Activated CD8-positive, alpha-beta memory T cell treated with anti-CD3 and anti-CD28 coated beads, Interleukin-2, amount 10 ng/mL, durations not matched to agents 7 days and 5 days (primary cell): ENCODE measurements at places on chromosomes 11 and 22. TPM values are rescaled to one million over a fixed set of nuclear protein-coding genes. Genes with fewer than 3 reads are reported as not detected.
A peak's percentile ranks its signal among the peaks of the same experiment; 100 is the strongest.

OR8A1 gene
- total RNA-seq, result not detected

OR52E5 gene
- total RNA-seq, result not detected

BDNF gene
- not detected for total RNA-seq

APOA4 gene
- not detected for total RNA-seq

OR2AG2 gene
- not detected for total RNA-seq

CARD18 gene
- not detected for total RNA-seq

SLC6A5 gene
- not detected for total RNA-seq

SHISAL1 gene
- total RNA-seq, result not detected

LRRC56 gene
- 1.7 TPM for total RNA-seq

ZNF280B gene
- 2.7 TPM for total RNA-seq

RGL4 gene
- total RNA-seq, result 30.8 TPM

OR2AG1 gene
- not detected for total RNA-seq

DNA sequence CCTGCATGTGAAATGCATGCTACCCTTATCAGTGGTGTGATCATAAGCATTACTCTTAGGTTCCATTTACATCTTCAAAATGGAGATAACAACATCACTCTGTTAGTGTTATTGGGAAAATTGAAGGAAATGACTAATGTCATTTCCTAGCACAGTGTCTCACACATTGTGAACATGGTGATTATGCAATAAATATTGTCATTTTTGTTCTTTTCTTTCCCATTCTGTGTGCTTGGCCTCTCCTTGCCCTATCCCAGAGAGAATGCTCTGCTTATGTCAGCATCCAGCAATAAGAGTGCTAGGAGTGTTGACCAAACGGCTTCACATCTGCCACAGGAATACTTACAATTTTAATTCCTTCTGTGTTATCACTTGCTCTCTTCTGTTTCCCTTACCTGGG, 1024.1 kb upstream of the CCDC90B start:
- DNase-seq, result no peak

DNA sequence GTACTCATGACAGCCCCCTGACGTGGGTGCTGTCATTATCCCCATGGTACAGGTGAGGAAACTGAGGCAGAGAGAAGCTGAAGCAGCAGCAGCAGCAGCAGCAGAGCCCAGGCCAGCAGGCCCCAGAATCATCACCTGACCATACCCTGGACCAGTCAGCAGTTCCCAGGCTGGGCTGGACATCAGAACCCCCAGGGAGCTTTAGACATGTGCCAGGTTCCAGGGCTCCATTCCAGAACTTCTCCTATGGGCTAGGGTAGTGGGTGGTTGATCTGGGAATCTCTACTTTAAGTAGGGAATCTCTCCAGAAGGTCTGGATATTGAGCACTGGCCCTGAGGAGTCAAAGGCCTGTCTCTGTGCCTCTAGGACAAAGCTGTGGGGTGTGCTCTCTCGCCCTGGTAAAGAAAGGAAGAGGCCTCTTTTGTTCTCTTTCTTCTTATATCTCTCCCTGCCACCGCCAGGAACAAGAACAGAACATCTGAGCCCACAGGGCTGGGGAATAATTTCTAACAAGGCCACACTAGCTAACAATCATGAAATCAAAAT, 26.6 kb downstream of the MAFF start:
- DNase-seq, result no peak

GRCh38 chr11:64234647-64235379, 429 bp downstream of the VEGFB start:
- peak; percentile 69 for DNase-seq

DNA sequence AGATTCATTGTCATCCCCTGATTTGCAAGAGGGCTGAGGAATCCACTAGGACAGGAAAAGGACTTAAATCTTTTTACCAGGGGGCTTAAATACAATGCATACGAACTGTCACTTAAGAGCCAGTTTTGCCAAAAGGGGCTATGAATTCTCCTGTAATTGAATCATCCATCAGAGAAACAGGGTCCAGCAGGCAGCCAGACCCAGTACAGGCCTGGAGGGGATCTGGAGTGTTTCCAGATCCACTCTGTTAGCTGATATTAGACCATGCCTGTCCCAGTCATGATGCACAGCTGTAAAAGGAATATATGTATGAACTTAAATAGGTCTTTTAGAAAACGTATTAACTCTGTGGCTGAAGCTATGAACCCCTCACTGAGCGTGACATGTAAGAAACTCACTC, 53.8 kb upstream of the PRSS23 start:
- DNase-seq, result no peak

DNA sequence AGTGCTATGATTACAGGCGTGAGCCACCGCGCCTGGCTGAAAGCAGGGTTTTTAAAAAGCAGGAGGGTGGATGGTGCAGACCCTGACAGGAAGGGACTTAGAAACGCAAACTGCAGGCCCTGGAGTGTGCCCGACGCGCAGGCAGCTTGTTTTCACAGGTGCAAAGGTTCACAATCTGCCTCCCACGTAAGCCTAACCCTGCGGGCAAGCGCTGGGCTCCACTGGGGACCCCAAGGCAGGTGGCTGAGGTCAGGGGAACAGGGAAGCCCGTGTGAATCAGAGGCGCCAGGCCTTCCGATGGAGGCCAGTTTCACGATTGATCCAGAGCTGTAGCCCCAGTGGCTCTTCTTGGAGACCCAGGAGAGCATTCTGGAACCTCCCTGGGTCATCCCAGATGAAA, 256.3 kb downstream of the BRD1 start:
- no peak for DNase-seq

- DNase-seq, result no peak
These were observed 109.7 kb upstream of the GALNT18 start for GRCh38 chr11:11731311-11732083.

DNA sequence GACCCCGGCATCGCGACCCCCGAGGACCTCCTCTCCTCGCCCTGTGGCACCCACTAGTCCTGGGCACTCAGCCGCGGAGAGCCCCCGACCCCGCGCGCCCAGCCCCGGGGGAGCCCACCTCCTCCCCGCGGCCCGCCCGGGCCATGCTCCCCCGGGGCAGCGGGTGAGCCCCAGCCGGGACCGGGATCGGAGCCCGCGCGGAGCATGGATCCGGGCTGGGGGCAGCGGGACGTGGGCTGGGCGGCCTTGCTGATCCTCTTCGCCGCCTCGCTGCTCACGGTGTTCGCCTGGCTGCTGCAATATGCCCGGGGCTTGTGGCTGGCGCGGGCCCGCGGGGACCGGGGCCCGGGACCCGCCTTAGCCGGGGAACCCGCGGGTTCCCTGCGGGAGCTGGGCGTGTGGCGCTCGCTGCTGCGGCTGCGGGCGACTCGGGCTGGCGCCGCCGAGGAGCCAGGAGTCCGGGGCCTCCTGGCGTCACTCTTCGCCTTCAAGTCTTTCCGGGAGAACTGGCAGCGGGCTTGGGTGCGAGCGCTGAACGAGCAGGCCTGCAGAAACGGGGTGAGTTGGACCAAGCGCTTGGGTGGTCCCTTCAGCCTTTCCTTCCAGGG, 498 bp downstream of the C2CD2L start:
- DNase-seq, result no peak

DNA sequence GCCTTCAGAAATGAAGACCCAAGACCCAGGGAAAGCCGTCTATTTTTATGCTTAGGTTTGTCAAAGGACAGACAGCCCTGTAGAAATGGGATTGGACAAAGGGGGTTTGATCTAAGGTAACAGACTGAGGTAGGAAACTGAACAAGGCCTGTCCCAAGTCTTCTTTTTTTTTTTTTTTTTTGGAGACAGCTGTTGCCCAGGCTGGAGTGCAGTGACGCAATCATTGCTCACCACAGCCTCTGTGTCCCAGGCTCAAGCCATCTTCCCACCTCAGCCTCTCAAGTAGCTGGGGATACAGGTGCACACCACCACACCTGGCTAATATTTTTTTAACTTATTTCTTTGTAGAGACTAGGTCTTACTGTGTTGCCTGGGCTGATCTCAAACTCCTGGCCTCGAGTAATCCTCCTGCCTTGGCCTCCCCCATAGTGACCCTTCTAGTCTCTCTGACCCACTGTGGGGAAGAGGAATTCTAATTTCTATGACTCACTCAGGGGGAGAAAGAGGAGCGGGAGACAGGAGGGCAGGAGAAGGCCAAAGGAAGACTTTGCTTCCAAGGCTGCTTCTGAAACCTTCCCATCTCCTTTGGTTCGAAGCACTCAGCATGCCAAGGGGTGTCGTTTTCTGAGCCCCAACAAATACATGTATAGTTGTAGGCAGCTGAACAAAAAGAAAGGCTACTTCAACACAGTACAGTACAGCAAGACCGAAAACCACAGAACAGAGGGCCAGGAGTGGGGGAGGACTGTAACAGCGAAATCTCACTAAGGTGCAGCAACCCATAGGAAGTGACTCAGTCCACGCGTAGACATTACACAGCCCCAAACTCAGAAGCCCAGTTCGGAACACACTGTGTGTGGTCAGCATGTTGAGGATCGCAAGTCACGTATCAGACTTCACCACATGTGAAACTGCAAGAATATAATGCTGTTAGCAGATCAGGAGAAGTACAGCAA, 872 bp downstream of the TMA7B start:
- DNase-seq, result peak; percentile 95

GRCh38 chr11:23022854-23023253, 162.6 kb upstream of the CCDC179 start:
- no peak for DNase-seq

GRCh38 chr11:3855808-3856491, 486 bp downstream of the STIM1 start:
- DNase-seq, result peak; percentile 82

DNA sequence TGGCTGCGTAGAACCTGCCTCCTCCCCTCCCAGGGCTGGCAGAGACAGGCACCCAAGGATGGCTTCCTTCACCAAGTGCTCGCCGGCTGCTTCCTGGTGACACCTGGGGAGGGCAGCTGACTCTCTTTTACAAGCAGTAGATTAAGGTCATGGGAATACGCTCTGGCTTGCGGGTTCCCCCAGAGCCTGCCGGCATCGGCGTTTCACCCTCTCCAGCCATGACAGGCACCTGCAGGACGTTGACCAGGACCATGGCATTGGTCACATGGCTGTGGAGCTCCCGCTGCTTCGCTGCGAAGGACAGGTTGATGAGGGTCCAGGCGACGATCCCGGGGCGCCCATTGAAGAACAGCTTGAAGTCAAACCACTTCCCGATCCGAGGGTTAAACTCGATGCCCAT, 9.5 kb downstream of the DHCR7 start:
- DNase-seq, result no peak

GRCh38 chr11:57787920-57788702, 26.5 kb downstream of the CTNND1 start:
- DNase-seq, result no peak

GRCh38 chr22:22730655-22731373, 86.4 kb downstream of the GGTLC2 start:
- no peak for DNase-seq

GRCh38 chr22:27149921-27150543, 492.6 kb downstream of the MIAT start:
- no peak for DNase-seq

DNA sequence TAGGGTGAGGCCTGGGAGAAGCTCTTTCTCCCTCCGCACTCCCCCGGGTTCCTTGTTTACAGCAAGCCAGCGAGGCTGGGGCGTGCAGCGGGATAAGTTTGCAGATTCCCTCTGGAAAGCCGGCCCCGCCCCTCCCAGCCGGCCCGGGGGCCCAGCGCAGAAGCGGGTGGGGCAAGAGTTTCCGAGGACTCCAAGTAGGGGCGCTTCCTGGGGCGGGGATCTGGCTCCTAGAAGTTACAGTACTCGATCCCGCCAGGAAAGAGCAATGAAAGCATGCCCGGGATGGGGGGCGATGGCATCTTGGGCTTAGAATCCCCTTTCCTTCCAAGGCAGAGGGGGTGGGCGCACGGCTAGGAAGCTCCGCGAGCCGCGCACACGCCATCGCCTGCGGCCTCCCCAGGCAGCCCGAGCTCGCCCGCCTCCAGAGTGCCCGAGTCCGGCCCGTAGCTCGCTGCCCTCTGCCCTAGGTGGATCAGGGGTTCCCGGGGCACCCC, 385 bp downstream of the TST start:
- no peak for DNase-seq

DNA sequence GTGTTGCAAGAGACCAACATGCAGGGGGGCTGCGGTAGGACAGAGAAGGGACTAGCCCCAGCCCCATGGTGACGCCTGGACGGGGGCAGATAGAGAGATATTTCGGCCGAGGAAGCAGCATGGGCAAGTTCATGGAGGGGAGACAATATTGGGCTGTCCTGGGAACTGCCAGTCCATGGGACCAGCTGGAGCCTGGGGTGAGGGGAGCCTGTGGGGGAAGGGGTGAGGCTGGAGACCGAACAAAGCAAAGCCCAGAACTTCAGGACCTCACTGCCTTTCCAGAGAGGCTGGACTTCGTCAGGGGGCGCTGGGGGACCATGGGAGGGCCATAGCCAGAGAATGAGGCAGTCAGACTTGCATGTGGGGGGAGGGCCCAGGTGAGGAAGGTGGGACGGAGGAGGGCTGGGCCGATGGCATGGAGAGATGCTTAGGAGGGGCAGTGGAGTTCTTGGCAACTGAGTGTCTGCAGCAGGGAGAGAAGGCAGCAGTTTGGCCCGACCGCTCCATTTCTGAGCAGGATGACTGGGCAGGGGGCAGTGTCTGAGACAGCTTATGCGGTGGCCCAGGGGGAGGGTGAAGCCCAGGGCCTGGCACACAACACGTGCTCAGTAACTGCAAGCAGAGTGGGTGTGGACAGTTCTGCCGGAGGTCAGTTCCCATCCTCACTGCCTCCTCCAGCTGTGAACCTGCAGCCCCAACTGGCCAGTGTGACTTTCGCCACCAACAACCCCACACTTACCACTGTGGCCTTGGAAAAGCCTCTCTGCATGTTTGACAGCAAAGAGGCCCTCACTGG, 712 bp downstream of the UPK3A start:
- DNase-seq, result no peak

- DNase-seq, result no peak
These were observed 32.0 kb downstream of the CERK start for GRCh38 chr22:46706060-46706459.

DNA sequence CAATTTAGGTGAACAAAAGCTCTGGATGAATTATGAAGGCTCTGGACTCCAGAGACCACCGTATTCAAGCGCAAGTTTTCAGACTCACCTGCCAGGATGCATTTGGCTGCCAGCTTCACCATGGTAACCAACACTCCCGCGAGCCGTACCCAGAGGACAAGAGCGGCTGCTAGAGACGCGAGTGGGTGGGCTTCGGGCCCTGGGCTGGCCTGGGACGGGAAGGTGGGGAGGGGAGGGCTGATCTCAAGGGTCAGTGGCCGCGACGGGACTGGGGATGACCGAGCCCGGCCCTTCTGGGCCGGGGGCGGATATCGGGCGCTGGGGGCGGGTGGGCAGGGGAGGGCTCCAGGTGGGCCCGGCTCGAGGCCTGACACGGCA, 344 bp downstream of the IFT27 start:
- DNase-seq, result peak; percentile 69

DNA sequence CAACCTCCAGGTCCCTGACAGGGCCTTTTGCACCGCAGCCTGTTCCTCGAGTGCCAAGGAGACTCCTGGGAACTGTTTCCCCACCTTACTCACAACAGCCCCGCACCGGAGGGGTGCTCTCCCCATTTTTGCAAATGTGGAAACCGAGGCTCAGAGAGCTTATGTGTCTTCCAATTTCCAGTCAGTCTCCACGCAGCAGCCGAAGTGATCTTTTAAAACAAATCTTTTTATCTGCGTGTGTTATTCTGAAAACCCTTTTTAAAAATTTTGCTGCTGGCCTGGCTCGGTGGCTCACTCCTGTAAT, 409 bp upstream of the TMEM134 start:
- DNase-seq, result no peak
